Naive thymus-derived CD8-positive, alpha-beta T cell (primary cell): ENCODE measurements at places on chromosomes 16 and 17.

GRCh38 chr16:27844826-27845225 is 218.7 kb downstream of the GSG1L start:
- no peak for DNase-seq

GRCh38 chr16:23959752-23960072 is 123.9 kb downstream of the PRKCB start:
- no peak for DNase-seq

DNA sequence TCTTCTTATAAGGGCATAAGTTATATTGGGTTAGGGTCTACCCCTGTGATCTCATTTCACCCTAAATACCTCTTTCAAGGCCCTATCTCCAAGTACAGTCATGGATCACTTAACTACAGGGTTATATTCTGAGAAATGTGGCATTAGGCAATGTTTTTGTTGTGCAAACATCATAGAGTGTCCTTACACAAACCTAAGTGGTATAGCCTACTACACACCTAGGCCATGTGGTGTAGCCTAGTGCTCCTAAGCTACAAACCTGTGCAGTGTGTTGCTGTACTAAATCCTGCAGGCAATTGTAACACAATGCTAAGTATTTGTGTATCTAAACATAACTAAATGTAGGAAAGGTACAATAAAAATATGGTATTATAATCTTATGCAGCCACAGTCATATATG is 18.0 kb downstream of the CLEC3A start:
- DNase-seq = no peak

GRCh38 chr17:72486806-72487205 is 366.0 kb downstream of the SOX9 start:
- DNase-seq = no peak

- no peak for DNase-seq
These were observed 49.9 kb upstream of the CDR2 start for GRCh38 chr16:22424161-22424937.

GRCh38 chr17:43901861-43902589 is 5.3 kb downstream of the MPP2 start:
- no peak for DNase-seq

- DNase-seq = no peak
These were observed 18.6 kb upstream of the COL1A1 start for GRCh38 chr17:50219939-50220465.

DNA sequence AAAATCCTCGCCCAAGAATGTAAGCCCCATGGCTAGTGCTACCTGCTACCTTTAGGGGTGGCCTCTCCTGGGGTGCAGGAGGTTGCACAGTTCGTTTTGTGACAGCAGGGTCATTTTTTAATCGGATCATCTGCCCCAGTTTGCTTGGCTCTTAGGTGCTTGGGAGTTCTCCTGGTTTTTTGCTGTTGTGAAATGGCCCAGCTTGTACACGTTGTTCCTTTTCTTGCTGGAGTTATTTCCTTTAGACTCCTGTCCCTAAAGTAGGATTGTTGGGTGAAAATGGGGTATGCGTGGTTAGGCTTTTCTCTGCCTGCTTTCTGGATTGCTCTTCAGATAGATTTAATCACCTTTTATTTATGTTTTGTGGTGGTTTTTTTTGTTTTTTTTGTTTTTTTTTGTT is 25.8 kb downstream of the ABCC1 start:
- DNase-seq = no peak
